ENCODE measurements at places on chromosomes 3 and 15. TPM values are rescaled to one million over a fixed set of nuclear protein-coding genes. Genes with fewer than 3 reads are reported as not detected.

Gene RYR3
- 50.6 TPM for total RNA-seq

Gene RTP3
- total RNA-seq = under 0.01 TPM

Gene CHRNA3
- total RNA-seq = not detected

Gene XCR1
- total RNA-seq = not detected

Gene SYNPR
- not detected for total RNA-seq

Gene CPA3
- total RNA-seq = 5.2 TPM

Gene UQCC5
- 1.0 TPM for total RNA-seq

Gene SPSB4
- 12.0 TPM for total RNA-seq

Gene EBLN2
- total RNA-seq = 8.4 TPM

Gene ANKUB1
- not detected for total RNA-seq

Gene ZDHHC23
- total RNA-seq = 1.0 TPM

Gene CPNE9
- 0.52 TPM for total RNA-seq

Gene MIX23
- 27.7 TPM for total RNA-seq

Gene ZBTB47
- total RNA-seq = 21.4 TPM

Gene SERINC4
- total RNA-seq = under 0.01 TPM

Gene PP2D1
- not detected for total RNA-seq

Gene RLBP1
- total RNA-seq = 0.52 TPM

Gene STRIT1
- total RNA-seq = 1.0 TPM

Gene CCDC191
- total RNA-seq = 1.6 TPM

Gene CPN2
- total RNA-seq = not detected

Gene IL20RB
- 0.52 TPM for total RNA-seq
